ENCODE measurements at places on chromosomes 12 and 14.

- no peak for DNase-seq
These were observed 717 bp downstream of the UBC start for GRCh38 chr12:124913474-124914391.

GRCh38 chr12:108744021-108744897 lies 12.9 kb upstream of the CORO1C start:
- no peak for DNase-seq

- peak; percentile 84 for DNase-seq
These were observed 137.0 kb upstream of the MAX start for GRCh38 chr14:65239143-65239937.

GRCh38 chr14:99475179-99475578 lies 5.5 kb downstream of the SETD3 start:
- no peak for DNase-seq

- DNase-seq, result no peak
These were observed 37.9 kb downstream of the RMST start for GRCh38 chr12:97500537-97500936.

DNA sequence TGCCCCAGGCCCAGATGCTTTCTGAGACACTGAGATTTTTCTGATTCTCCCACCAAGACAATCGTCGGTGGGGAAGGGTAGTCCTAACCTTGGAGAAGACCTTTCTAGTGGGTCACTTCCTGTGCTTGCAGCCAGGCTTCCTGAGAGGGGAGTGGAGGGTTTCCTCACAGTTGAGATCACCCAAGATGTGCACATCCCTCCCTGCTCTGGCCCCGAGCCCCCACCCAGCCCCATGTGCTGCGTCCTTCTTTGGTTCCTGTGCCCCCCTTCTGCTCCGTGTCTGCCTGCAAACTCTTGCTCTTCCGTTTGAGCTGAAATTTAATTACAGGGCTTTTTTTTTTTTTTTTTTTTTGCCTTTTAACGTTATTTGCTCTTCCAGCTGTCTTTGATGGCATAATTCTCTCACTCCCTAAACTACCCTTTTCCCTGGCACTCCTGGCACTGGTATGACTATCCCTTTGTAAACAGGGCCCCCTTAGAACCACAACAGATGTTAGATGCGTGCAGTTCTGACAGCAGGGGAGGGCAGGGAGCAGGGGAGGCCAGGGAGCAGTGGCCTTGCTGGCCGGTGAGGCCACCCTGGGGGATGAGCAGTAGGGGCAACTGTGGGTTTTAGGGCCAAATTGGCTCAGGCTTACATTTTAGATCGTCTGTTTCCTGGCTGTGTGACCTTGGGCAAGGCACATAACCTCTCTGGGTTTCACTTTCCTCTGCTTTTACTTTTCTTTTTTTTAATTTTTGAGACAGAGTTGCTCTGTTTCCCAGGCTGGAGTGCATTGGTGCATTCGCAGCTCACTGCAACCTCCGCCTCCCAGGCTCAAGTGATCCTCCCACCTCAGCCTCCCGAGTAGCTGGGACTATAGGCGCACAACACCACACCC lies 144.5 kb downstream of the PHETA1 start:
- DNase-seq, result no peak

GRCh38 chr14:96249029-96249428 lies 7.0 kb upstream of the BDKRB1 start:
- DNase-seq, result peak; percentile 92

DNA sequence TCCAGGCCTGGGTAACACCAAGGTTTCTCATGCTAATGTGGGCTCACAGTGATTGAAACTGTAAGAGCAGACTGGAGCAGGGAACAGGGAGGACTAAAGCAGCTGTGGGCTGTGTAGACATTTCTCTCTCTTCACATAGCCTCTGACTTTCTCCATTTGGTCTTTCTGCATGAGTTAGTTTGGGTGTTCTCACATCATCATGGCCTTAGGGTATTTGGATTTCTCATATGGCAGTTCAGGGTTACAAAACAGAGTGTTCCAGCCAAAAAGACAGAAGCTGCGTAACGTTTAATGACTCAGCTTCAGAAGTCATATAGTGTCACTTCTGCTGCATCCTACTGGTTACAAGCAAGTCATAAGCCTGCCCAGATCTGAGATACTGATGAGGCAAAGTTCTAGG lies 52.0 kb upstream of the OSBPL8 start:
- peak; percentile 91 for DNase-seq

Measured in GM04503 (cell line).